ENCODE measurements at places on chromosomes 12 and 14.
A peak's percentile ranks its signal among the peaks of the same experiment; 100 is the strongest.

- DNase-seq: no peak
Measured at GRCh38 chr12:40831916-40832315, 139.7 kb downstream of the CNTN1 start.

DNA sequence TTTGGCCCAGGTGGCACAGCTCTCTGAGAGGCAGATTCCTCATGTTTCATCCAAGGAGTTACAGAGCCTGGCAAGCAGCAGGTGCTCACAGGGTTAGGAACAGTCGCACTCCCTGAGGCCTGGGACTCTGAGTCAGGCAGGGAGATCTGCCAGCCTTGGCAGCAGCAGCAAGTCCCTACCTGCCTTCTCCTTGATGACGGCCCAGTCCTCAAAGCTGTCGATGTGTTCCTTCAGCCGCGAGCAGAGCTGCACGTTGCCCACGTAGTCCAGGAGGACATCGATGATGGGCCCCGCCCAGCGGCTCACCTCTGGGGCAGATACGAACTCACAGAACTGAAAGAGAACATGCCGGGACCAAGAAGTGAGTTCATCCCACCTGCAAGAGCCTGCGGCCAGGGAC is 10.4 kb downstream of the FAM181A start:
- DNase-seq: no peak

- no peak for DNase-seq
Measured at GRCh38 chr12:2776129-2776806, 18.5 kb upstream of the FKBP4 start.

GRCh38 chr12:13085968-13086686 is 17.3 kb downstream of the GSG1 start:
- no peak for DNase-seq

- DNase-seq: no peak
Measured at GRCh38 chr14:63852271-63852816, 460 bp upstream of the SYNE2 start.

DNA sequence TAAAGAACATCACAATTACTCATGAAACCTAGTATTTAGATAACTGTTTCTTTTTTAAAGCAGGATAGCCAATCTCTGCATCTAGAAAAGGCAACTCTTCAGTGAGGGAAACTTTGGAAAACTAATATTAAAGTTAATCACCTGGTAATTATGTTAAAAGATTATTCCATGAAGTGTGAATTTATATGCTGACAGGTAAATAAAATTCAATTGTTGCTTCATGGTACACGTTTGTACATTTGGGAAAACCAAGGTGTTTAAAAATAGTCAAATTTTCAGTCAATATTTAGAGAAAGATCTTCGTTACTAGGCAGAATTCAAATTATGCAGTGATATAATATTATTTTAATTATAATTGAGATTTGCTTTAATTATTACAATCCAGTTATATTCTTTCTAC is 100.1 kb upstream of the LRFN5 start:
- DNase-seq: no peak

DNA sequence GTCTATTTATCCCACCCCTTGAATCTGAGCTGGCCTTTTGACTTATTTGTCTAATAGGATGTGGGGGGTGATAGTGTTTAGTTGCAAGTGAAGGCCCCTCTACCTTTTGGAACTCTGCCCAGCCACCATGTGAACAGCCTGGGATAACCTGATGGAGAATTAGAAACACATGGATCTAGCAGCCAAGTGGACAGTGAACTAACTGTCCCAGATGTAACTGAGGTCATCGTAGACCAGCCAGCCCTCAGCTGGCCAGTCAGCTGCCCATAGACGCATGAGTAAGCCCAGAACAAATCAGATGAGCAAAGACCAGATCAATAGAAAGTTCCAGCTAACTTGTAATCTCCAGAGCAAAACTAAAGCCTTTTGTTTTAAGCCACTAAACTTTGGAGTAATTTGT is 19.0 kb downstream of the KLRB1 start:
- no peak for DNase-seq

DNA sequence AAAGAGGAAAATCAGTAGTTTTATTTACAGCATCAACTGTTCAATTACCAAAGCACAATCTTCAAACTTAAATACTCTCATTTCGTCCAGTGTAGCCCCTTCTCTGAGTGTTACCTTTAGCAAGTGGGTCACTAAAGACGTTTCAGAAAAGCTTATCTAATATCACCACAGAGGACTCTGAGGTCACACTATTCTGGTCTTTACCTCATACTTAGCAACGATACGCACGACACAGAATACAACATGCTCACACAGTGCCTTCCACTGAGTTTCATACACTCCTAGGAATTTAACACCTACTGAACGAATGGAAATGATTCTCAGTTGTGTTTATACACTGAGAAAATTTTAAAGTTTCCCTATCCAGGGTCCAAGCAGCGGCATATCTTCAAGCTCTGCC is 2.0 kb downstream of the SYT10 start:
- no peak for DNase-seq

DNA sequence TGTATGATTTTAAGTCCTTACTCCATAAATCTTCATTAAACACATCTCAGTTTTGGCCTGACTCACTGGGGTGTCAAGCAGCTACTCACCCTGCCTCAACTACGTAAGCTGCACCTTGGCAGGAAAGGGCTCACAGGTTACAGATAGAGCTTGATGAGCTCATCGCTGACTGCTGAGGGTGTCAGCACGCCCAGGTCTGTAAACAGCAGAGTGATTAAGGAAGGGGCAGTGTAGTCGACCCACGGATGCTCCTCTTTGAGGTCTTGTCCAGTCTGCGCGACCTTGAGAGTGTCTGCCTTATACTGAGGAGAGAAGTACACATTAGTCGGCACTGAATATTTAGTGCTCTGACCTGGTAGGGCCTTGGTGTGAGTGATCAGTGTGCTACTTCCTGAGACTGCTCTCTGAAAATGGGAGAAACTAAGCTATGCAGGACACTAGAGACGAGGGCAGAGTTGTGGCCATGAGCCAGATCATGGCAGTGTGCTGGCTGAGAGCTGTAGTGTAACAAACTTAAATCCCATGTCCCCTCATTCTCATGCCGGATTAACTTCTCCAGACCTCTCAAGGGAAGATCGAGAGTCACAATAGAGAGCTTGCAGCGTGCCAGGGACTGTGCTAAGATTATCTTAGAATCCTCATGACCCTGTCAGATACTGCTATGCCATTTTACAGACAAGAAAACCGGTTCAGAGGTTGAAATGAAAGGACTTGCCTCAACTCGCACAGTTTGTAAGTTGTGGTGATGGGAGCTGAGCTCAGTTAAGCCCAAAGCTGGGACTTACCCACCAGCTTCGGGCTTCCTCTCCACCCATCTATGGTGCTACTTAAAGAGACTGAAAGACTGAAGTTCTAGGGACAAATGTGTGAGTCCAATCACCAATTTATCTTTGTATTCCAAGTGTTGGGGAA is 11.6 kb downstream of the EIF2B1 start:
- no peak for DNase-seq

- no peak for DNase-seq
Measured at GRCh38 chr12:52794479-52795331, 1.2 kb downstream of the KRT3 start.

GRCh38 chr14:34437729-34438080 is 24.3 kb downstream of the SPTSSA start:
- DNase-seq: no peak

- DNase-seq: no peak
Measured at GRCh38 chr12:9773216-9773877, 12.6 kb upstream of the CD69 start.

DNA sequence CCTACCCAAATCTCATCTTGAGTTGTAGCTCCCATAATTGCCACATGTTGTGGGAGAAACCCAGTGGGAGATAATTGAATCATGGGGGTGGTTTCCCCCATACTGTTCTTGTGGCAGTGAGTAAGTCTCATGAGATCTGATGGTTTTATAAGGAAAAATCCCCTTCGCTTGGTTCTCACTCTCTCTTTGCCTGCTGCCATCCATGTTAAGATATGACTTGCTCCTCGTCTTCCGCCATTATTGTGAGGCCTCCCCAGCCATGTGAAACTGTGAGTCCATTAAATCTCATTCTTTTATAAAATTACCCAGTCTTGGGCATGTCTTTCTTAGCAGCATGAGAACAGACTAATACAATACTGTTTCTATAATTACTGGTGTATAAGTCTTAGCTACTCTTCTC is 6.5 kb upstream of the BCAT1 start:
- DNase-seq: no peak

- no peak for DNase-seq
Measured at GRCh38 chr12:46368138-46368537, 4.4 kb downstream of the SLC38A2 start.

- DNase-seq: no peak
Measured at GRCh38 chr14:72644758-72645489, 249.0 kb downstream of the DPF3 start.

GRCh38 chr12:87376722-87377121 is 652.5 kb downstream of the C12orf50 start:
- DNase-seq: no peak

DNA sequence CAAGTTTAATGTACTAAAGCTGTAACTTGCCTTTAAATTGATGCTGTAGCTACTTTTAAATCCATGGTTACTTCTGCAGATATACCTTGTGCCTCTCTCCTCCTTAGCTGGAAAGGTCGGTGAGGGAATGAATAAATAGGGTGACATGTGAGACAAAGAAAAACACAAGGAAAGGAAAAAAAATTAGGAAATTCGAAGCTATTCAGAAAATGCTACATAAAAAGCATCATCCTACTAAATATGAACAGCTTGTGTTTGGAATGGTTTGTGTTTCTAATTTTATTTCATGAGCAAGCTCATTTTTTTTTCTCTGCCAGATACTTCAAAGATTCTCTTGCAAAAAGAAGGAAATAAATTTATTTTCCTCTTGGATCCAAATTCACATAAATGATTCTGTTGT is 186.3 kb upstream of the NUDT4 start:
- no peak for DNase-seq

DNA sequence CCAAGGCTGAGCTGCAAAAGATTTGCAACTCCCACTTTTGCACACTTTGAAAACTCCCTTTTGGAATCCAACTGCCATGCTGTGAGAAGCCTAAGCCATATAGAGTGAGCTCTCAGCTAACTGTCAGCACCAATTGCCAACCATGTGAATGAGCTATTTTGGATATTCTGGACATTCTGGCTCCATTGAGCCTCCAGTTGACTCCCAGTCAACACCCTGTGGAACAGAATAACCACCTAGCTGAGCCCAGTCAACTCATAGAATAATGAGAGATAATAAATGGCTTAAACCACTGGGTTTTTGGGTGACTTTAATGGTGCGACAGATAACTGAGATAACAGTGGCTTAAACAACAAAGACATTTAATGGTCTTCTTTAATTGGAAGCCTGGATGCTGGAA is 210.1 kb downstream of the SUDS3 start:
- DNase-seq: no peak

- no peak for DNase-seq
Measured at GRCh38 chr12:45762185-45763110, 32.9 kb downstream of the ARID2 start.

GRCh38 chr12:95709152-95709551 is 81.4 kb downstream of the NTN4 start:
- no peak for DNase-seq

DNA sequence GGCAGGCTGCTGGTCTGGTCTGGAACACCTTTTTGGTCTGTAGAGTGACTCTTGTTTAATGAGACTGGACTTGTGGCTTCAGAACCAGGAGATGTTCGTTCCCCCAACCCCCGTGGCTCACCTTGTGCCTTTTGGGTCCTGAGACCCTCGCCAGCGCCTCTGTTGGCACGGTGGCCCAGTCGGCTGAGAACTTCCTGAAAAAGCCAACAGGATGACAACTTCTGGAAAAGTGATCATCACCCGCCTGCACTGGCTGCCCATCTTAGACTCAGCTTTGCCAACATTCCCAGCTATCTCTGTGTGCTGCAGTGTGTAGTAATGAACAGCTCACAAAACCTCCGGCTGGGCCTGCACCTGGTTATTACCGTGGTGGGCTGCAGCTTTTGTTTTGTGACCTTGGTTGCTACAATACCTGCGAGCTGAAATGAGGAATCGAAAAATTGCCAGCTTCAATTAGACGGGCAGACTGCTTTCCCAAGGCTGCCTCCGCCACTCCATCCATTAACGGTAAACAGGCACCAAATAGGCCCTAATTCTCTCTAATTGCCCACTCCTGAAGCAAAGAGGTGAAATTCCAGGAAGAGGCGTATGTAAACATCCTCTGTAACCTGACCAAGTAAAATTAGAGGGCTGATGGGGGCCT is 16.0 kb downstream of the MEG3 start:
- no peak for DNase-seq

DNA sequence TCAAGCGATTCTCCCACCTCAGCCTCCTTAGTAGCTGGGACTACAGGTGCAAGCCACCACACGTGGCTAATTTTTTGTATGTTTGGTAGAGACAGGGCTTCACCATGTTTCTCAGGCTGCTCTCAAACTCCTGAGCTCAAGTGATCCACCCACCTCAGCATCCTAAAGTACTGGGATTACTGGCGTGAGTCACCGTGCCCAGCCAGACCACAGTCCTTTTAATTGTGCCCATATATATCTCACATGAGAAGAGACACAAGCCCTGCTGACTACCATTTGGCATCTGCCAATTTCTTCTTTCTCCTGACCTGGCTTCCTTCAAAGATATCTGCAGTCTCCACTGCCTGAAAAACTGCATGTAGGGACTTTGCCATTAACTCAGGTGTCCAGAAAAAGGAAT is 142.5 kb downstream of the DPY19L2 start:
- no peak for DNase-seq

- no peak for DNase-seq
Measured at GRCh38 chr14:64278458-64278857, 15.7 kb downstream of the ESR2 start.

DNA sequence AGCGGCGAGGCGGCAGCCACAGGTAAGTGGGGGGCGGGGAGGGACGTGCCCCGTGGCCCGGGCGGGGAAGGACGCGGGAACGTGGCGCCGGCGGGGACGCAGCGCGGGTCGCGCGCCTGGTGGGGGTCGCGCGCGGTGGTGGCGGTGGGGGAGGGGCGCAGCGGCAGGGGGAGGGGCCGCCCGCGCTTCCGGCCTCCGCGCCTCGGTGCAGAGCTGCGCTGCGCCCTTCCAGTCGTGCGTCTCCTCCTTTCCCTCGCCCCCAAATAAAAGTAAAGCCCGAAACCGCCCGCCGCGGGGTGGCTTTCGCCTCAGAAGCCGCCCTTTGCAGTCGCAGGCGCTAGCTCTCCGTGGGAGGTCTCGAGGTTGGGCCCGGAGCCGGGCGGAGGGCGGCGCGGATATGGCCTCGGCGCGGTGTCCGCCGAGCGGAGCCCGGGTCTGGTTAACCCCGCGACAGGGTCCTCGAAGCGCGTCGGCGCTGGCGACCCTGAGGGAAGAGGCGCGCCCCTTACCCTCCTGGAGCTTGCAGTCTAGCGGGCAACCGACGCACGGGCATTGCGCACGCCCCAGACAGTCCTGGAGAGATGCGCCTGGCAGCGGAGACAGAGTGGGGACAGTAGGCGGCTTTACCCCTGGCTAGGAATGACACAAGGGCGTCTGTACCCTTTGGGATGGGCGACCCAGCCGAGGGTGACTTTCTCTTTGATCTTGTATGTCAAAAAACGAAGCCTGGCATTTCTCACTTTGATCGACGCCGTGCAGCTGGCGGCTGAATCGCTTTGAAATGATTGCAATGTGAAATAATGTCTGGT is 589 bp downstream of the ATF1 start:
- peak; percentile 77 for DNase-seq

Data from activated CD4-positive, alpha-beta memory T cell treated with anti-CD3 and anti-CD28 coated beads, Interleukin-2, amount 10 ng/mL, durations not matched to agents 7 days and 5 days (primary cell).